ENCODE measurements at places on chromosomes 2 and 18.

GRCh38 chr2:222992137-222992536, 59.9 kb upstream of the KCNE4 start:
- no peak for DNase-seq

DNA sequence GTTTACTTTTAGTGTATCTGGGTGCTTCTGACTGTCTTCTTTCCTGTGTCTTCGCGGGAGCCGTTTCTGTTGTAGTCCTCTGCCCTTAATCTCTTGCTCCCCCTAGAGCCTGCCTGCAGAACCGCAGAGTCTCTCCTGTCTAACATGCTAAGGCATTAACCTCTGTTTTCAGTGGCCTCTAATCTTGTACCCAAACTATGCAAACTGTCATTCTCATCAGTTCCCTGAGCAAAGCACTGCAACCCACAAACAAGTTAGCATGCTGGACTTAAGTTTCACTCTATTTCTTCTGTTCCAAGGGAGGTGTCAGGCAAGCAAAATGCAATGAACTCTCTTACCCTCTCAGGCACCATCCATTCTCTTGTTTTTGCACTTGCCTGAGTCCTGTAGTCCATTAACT, 138.4 kb downstream of the OTX1 start:
- DNase-seq: no peak

DNA sequence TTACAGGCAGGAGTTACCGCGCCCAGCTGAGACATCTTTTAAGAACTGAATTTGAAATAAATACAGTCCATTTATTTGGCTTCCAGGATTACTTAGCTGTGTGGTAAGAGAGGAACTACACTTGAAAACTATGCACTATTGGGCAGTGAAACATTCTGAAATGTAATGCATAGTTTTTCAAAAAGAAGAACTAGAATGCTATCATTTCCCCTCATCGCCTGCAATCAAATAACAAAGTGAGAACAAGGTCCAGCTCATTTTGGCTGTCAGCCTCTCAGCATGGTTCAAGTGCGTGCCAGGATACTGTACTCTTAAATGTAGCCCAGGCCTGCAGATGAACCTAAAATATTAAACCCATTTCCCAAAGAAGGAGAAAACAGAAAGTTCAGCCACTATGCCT, 76.6 kb upstream of the ARL5A start:
- peak; percentile 18 for DNase-seq

DNA sequence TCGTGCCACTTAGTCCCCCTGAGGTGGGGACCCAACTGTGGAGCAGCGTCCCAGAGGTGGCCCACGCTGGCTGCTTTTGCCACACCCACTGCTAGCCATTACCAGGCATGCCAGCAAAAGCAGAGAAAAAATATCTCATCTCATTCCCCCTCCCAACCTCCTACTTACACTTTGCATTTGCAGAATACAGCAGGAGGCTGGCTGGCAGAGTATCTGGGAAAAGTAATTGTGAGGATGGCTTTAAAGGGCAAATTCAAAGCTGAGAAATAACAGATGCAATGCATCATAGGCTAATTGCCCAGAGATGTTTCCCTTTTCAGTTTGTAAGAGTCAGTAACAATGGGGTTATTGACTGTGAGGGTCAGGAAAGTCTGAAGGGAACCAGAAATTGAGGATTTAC, 438.1 kb upstream of the DSEL start:
- no peak for DNase-seq

DNA sequence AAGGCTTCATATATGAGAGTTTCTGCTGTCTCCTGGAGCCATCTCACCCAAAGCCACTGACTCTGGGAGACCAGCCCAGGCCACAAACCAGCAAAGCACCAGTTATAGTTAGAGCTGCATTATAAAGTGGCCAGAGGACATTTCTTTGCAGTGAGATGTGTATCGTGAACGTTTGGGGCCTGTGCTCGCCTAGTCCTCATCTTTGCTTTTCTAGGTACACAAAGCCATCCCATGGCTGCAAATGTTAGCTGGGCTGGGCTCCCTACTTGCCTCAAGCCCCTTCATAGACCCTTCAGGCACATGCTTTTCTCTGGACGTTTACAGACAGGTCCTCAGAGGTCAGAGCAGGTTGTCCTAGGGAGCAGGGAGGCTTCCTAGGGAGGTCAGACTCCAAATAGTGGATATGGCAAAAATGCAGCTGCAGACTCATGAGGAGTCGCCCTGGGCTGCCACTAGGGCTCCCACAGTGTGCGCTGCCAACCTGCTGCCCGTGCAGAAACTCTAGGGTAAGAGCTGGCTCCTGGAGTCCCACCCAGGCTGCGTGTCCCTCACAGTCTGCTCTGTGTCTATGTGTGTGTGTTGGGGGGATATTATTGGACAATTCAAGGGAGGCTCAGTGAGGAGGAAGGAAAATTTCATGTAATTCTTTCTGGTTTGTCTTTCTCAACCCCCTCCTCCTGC, 141.0 kb downstream of the RPIA start:
- DNase-seq: no peak

- DNase-seq: no peak
Measured at GRCh38 chr2:166419616-166419934, 43.8 kb upstream of the SCN9A start.

DNA sequence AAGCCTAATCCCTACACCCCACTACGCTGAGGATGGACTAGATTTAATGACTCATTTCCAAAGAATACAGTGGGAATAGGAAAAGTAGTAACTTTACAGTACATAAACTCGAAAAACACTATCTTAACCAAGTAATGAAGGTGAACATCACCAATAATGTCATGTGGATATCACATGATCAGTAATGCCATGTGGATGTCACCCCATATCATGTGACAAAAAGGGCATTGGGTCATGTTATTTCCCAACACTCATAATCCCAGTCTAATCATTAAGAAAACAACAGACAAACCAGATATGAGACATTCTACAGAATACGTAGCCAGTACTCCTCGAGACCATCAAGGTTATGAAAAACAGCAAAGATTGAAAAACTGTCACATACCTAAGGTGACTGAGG, 667.3 kb upstream of the CRIM1 start:
- no peak for DNase-seq

- no peak for DNase-seq
Measured at GRCh38 chr18:28712796-28713425, 536.0 kb upstream of the CDH2 start.

GRCh38 chr2:238925281-238925680, 77.4 kb downstream of the TWIST2 start:
- no peak for DNase-seq

GRCh38 chr2:11032396-11032795, 120.7 kb downstream of the KCNF1 start:
- no peak for DNase-seq
